Stimulated activated CD4-positive, alpha-beta T cell treated with anti-CD3 and anti-CD28 coated beads, Interleukin-15, amount 100 ng/mL, for 1 hour (primary cell): ENCODE measurements at places on chromosomes 11 and 22.

DNA sequence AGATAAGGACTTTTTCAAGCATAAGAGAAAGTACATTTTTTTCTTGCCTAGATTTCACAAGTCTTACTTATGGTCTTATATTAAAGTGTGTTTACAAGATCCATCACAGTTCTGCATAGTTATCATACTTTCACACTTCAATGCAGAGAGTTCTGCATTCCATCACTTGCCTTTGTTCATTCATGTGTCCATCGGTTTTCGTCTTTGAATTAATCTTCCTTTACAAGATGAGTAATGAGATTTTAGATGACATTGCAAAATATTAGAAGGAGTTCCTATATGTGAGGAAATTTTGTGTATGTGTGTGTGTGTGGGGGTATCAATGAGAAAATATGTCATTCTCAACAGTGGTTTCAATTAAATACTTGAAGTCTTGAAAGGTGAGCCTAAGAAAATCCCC, 98.1 kb upstream of the GUCY1A2 start:
- DNase-seq: no peak

GRCh38 chr11:45500451-45500850, 165.0 kb downstream of the CHST1 start:
- DNase-seq: no peak

- DNase-seq: no peak
Observed at GRCh38 chr11:120219232-120219937, 8.6 kb downstream of the OAF start.

GRCh38 chr11:15101072-15101709, 13.5 kb upstream of the INSC start:
- DNase-seq: no peak

DNA sequence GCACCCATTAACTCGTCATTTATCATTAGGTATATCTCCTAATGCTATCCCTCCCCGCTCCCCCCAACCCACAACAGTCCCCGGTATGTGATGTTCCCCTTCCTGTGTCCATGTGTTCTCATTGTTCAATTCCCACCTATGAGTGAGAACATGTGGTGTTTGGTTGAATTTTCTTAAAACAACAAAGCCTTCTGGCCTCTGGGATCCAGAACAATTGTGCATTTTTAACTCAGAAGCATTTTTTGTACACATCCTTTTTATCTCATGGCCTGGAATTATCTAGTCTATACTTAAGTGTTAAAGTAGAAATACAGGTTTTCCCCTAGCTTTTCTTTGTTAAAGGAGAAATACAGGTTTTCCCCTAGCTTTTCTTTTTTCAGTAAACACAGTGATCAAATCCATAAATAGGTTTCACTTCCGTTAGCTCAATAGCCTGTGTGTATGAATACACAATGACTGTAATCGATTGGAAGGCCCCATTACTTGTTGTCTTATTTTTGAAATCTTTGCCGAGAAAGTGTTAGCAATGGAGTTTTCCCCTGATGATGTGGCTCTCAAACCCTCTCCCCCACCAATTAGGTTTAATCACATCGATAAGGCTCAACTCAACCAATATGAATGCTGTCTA, 125.6 kb upstream of the PITPNB start:
- DNase-seq: no peak

- no peak for DNase-seq
Observed at GRCh38 chr11:1082728-1083620, 8.3 kb downstream of the MUC2 start.

- DNase-seq: no peak
Observed at GRCh38 chr22:46846150-46846831, 83.8 kb downstream of the TBC1D22A start.

DNA sequence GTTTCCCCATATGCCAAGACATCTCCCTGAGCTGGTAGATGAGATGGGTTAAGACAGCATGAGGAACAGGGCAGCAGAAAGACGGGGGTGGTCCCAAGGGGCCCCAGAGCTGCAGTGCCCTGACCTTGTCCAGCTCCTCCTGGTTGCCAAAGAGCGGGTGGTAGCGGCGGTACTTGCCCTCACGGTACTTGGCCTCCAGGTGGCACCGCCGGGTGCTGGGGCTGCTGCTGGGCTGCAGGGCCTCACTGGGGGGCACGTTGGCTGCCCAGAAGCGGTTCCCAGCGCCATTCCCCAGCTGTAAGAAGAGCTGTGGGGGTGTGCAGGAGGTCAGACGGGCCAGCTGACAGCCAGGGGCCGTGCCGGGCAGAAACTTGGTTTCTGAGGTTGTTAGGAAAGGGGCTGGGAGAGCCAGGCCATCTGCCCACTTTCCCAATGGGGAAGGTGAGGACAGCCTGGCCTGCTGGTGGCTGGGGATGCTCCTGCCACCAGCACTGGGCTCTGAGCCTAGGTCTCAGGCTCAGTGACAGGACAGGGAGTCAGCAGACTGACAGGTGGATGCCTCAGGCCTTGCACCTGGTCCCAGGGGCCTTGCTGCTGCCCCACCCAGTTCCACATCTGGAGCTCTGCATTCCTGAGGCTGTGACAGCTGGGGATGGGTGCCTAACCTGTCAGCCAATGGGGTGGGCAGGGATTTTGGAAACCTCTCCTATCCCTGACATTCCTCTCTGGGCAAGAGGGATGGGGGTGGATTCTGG, 30.0 kb upstream of the PDE2A start:
- no peak for DNase-seq

DNA sequence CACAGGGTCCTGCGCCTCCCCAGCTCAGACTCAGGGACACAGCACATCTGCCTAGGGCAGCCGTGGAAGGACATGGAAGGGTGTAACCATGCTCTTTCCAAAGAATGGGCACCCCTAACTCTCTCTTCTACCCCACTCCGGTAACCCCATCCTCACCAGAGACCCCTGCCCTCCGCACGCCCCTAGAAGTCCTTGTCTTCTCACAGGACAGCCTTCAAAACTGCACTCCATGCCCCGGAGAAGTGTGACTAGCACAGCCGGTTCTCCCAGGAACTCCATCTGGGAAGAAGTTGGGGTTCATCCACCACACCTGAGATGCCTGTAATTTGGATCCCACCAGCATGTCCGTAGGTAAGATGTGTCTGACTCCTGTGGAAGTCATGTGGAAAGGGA, 25.0 kb downstream of the P2RY2 start:
- no peak for DNase-seq

- DNase-seq: no peak
Observed at GRCh38 chr11:64659417-64660144, 63.4 kb downstream of the NRXN2 start.

DNA sequence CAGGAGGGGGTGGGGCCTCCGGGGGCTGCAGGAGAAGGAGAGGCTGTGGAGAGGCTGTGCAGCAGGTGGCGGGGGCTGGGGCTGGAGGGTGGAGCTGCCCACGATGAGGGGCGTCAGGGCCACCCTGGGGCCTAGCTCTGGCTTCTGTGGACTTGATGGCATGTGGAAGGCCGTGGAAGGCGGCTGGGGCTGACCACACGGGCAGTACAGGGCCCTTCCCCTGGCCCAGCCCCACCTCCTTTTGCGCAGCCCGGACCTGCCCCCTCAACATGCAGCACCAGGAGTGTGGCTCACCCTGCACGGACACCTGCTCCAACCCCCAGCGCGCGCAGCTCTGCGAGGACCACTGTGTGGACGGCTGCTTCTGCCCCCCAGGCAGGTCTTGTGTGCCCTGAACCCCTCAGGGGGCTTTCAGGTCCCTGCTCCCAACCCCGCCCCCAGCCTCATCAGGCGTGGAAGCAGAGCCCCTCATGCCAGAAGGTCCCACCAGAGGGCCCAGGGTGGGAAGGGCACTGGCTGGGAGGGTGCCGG, 6.1 kb downstream of the MUC5B start:
- DNase-seq: no peak

- DNase-seq: no peak
Observed at GRCh38 chr11:100855466-100856067, 168.5 kb downstream of the ARHGAP42 start.

GRCh38 chr11:10410106-10410843, 44.8 kb upstream of the AMPD3 start:
- no peak for DNase-seq

- no peak for DNase-seq
Observed at GRCh38 chr11:71987521-71987920, 11.2 kb upstream of the IL18BP start.

DNA sequence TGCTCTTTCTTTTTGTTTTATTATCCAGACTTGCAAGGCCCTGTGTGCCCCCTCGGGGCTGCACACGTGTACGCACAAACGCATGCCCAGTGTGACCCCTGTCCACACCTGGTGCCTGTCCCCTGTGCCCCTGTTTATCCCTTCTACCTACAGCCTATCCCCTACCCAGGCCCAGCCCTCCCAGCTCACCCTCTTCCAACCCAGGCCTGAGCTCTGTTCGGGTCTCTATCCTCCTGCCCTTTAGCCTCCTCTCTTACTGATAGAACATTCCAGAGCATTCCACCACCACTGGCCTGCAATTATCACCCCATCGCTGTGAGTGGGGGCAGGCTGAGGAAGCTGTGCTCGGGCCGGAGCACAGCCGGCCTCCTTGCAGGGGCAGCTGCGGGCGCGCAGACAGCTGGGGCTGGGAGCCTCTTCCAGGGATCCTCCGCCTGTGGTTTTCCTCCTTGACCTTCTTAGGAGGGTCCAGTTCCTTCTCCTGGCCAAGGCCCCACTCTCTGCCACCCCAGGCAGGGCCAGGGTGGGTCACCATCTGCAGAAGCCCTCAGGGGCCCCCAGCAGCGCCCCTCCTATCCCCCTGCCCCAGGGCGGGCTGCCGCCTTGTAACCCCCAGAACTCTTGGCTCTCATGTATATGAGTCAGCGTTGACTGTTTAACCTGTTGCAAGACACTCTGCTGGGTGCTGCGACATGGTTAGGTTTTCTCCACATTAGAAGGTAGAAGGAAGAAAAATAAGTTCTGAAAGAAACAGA, 41.8 kb upstream of the KCNQ1OT1 start:
- no peak for DNase-seq

DNA sequence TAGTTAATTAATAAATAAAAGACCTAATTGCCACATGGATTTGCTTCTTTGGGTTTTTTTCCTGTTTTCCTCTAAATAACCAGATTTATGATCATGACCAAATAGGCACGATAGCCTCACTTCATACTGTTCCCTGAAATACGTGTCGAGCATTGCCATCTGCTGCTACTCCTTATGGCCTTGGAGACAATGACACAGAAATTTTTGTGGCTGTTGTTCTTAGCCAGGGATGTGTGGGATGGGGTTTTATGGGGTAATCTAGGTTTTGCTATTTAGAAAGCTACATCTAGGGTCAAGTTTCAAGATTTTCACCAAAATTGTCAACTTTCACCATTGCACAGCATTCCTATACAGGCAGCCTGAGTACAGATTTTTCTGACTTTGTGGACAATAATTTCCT, 145.2 kb downstream of the DBX1 start:
- DNase-seq: no peak

DNA sequence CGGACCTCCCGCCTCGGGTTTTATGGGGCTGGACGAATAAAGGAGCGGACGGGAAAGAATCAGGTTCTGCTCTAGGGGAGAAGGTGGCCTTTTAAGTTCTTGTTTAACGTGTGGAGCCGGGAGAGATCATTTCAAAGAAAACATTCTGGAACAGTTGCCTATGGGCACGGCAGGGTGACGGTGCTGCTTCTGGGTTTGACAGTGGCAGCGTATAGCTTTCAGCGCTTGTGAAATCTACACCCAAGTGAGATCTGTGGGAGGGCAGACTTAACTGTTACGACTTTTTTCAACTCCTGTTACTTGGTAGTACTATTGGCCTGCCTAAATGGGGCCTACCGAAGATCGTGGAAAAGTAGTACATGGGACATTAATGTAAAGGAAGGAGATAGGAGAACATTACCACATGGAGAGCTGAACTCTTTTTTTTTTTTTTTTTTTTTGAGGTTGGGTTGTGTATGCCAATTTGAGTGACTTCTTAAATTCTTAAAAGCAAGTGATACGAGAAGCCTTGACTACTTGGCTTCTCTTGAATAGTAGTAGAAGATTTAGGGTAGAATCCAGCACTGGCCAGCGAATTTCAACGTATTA, 743 bp downstream of the USP47 start:
- peak; percentile 26 for DNase-seq

GRCh38 chr11:73367482-73368024, 8.6 kb upstream of the RELT start:
- DNase-seq: no peak

DNA sequence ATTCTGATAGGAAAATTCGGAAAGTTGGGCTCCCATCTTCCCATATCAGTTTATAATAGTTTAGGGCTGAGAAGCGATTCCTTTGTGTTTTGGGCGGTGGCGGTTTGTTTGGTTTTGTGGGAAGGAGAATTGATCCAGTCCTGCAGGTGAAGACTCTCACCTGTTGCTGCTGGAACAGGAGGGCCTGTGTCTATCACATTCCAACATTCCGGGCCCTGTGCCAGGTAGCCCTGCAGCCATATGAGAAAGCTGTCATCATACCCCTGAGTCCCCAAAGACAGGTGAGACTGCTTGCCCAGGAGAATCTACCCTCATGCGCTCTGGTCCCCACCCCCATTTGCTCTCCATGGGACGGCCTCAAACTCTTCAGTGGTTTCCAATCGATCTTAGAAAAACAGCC, 62.1 kb downstream of the TRAF6 start:
- DNase-seq: no peak

DNA sequence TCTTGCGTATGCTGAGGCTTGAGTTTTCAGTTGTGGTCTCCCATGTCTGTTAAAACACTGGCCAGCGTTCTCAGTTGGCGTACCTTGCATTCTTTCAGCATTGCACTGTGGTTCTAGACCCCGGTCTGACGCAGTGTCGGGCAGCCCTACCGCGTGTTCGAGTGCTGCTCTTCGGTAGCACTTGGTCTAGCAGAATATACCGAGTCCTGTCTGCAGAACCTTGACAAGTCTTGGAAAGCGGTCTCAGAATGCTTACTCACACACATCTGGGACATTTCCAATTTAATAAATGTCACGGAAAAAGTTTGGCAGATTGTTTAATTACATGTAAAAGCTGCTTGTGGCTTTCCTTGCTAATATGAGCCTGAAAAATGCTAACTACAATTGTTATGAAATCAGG, 32.6 kb downstream of the PPFIA1 start:
- no peak for DNase-seq

GRCh38 chr22:39933741-39934140, 26.5 kb upstream of the TMA7B start:
- no peak for DNase-seq

DNA sequence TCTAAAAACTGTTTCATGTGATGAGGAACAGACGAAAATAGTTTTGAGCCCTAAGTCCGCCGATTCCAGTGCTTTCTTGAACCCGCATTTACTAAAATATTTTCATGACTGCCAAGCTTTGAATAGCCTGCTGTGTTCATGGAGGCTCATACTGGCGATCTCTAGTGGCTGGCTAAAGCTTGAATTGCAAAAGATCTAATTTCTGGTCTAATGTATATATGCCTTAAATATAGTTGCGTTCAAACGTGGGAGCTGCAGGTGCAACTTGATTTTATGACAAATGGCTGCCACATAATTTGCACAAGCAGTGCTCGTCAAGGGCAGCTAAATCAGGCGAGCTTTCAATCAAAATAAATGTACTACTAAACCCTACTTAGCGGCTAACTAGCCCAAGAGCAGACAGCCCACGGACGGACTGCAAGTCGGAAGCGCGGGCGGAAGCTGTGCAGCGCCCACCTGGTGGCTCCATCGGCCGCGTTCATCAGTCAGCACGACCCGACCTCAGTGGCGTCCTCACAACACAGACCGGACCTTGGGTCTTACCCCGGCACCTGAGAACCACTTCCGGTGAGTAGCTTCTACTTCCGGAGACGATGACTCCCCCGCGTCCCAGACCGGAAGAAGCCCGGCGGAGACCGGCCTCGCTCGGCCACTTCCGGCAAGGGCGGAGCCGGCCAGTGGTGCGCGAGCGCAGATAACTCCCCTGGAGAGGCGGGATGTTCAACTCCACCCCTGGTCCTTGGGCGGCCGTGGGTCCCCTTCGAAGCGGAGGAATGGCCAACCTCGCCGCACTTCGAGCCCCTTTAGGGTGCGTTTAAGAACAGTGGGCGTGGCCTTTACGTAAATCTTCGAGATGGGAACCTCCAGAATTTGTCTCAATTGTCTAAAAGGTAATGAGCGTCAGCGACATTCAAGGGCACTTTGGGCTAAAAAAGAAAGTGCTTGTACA, 6.1 kb downstream of the RPL27A start:
- peak; percentile 70 for DNase-seq
